NAMALWA (cell line): ENCODE measurements at places on chromosomes 1 and 21.

- no peak for DNase-seq
These were observed 29.6 kb downstream of the SLC19A1 start for GRCh38 chr21:45512626-45513002.

DNA sequence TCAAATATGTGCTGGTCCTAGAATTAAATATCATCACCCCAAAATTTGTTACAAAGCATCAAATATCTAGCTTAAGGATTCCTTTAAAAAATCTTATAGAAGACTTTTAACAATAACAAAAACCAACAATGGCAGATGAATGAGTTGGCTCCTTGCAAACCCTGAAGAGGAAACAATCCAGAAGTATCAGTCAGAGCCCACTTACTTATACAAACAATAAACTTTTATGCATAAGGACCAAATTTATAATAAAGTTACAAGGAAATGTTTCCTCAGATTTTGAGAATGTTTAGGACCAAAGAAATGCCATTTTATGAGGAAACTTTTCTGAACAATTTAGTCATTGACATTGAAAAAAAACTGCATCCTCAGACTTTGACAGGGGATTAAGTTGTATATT is 52.7 kb downstream of the LPAR3 start:
- DNase-seq = no peak

- no peak for DNase-seq
These were observed 16.1 kb upstream of the RBBP5 start for GRCh38 chr1:205137901-205138300.

- DNase-seq = no peak
These were observed 5.8 kb downstream of the PAFAH2 start for GRCh38 chr1:25991937-25992688.

GRCh38 chr1:85554630-85555327 is 25.8 kb upstream of the CCN1 start:
- DNase-seq = no peak

GRCh38 chr1:85054664-85055063 is 6.4 kb upstream of the MCOLN3 start:
- DNase-seq = no peak

DNA sequence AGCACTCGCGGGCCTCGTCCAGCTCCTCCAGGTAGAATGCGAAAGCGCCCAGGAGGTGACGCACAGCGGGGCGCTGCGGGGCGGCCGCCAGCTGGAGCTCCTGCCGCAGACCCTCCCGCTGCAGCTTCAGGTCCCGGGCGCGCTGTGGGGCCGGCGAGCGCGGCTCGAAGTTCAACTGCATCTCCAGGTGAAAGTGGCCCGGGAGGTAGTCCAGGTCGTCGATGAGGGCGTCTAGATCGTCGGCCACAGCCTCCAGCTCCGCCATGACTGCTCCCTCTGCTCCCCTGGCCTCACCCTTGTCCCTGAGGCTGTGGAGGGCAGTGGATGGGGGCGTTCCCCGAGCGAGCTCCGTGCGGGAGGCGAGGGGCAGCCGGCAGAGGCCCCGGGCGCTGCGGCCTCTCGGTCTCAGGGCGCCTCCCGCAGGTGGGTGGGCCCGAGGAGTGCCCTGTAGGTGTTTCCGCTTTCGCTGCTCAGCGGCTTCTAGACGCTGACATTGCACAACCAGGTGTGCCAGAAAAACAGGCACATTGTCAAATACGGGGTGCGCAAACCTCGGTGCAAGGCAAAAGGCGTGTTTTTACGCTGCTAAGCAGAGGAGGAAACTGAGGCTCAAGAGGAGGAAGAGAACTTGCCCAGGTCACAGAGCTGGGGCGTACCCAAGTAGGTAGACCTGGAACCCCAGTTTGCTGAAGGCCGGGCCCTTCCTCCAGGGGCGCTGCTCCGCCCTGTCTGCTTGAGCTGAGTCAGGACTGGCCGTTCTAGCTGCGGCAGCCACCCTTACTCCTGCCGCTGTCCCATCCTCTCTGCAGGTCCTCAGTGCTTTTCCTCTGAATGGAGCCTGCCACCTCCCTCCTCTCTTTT is at the start of gene TTC22:
TSS of gene TTC22 (minus strand) at position 425 of the 861 bp plus-strand sequence. CDS start at position 265, 160 bp downstream.
- peak; percentile 59 for DNase-seq

DNA sequence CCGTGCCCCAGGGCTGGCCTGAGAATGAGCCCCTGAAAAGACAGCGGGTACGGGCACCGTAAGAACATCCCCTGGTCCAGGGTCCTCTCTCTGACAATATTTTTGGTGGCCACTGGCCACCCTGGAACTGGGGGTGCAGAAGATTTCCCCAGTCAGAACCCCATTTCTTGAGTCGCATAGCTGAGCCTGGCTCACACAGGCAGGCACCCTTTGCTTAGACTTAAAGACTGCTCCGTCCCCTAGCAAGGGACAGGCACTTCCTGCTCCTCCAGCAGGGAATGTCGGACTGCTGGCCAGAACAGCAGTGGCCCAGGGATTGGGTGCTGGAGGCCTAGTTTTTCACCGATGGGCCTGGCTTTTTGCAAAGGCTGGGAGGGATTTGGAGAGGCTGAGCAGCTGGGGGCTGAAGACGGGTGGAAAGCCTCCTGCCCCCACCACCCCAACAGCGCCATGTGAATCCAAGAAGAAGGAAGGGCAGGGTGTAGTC is 4.3 kb downstream of the OLIG2 start:
- no peak for DNase-seq

DNA sequence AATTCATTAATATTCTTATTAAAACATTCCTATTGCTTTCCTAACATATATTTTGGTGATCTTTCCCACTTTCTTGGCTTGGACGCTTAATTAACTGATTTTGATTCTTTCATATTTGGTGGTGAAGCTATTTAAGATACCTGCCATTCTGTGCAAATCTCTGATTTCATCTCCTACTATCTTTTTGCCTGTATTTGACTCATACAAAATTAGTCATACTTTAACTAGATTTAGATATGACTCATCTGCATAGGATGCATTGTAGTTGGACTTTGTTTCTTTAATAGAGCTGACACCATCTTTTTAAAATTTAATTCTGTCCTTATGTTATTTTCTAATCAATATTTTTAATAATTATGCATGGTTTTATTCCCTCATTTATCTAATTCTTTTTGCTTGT is 93.8 kb upstream of the PLPPR4 start:
- no peak for DNase-seq

- DNase-seq = no peak
These were observed 21.3 kb downstream of the TMEM201 start for GRCh38 chr1:9609998-9610397.

DNA sequence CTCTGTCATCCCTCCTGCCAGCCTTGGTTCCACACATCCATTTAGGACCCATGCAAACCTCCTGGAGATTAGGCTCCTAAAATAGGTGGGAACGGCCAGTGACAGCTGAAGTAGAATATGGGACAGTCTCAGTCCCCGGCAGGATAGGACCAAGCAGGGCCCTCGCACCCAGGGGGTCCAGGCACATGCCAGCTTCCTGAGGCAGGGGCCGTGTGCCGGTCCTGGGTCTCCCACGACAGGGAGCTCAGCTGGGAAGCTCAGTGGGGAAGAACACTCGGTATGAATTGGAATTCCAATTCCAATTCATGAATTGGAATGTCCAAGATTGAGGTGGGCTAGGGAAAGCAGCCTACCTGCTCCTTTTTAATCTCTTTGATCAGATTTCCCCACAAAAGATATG is 9.8 kb downstream of the MUL1 start:
- DNase-seq = no peak

DNA sequence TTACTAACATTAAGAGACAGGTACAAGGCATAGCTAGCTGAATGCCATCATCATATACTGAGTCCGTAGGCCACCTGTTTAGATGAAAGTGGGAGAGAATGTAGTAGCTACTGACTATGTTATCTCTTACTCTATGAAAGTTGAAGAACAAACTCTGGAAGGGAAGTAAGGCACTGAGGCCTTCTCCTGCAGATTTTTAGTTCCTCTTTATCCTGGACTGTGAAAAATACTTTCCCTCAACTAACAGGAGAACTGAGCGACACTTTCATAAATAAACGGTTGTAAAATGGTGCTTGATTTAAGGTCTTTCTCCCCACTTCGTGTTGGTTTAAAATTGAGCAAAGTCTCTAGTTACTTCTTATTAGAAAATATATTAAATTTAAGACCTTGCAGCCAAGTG is 101.9 kb downstream of the FNBP1L start:
- DNase-seq = no peak

- DNase-seq = no peak
These were observed 53.9 kb downstream of the NR5A2 start for GRCh38 chr1:200081151-200081968.

- peak; percentile 59 for DNase-seq
These were observed 57.3 kb downstream of the NKAIN1 start for GRCh38 chr1:31182352-31182751.

GRCh38 chr1:18883636-18884418 is 18.5 kb downstream of the ALDH4A1 start:
- peak; percentile 71 for DNase-seq

DNA sequence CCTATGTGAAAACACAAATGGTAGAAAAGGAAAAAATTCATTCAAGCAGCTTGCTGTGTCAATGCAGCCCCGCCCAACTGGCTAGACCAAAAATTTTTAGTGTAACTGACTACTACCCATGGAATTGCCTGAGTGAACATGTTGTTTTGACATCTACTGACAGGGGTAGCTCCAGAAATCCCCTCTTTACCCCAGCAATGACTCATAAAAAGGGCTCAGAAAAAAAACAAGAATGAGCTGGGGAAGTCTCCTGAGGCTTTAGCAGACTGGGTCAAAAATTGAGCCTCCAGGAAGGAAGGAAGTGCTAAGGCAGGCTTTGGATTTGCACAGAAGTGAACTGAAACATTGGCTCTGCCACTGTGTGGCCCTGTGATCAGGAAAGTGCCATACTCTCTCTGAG is 24.4 kb upstream of the FGGY start:
- peak; percentile 9 for DNase-seq

DNA sequence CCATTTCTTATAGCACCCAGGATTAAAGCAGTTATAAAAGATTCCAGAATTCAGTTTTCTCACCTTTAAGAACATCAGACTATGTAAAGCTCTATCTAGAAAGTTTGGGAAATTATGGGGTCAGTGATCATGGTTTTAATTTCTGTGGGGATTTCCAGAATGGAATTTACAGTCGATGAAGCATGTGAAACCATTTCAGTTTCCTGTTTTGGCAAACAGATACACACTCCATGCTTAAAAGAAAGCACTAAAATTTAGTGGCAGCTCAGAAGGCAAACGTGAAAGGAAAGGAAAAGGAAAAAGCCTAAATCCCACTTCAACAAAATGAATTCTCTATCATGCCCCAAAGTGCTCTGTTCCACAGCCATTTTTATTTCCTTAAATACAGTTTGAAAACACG is 60.4 kb downstream of the FYB2 start:
- no peak for DNase-seq

DNA sequence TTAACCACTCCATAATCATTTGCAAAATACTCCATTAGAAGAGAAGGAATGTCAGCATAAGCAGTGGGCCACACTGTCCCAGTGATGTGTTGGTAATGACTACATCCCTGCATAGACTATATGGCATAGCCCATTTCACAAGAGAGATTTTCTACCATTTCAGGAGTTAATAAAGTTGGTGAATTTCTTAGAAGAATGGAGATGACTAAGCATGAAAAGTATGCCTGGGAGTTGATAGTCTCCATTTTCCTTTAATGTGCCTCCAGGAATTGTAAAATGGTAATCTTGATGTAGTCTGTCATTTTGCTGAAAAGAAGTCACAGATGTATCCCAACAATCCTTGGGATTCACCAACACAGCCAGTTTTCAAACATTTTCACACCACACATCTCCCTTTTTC is 608.8 kb upstream of the CHRM3 start:
- no peak for DNase-seq

DNA sequence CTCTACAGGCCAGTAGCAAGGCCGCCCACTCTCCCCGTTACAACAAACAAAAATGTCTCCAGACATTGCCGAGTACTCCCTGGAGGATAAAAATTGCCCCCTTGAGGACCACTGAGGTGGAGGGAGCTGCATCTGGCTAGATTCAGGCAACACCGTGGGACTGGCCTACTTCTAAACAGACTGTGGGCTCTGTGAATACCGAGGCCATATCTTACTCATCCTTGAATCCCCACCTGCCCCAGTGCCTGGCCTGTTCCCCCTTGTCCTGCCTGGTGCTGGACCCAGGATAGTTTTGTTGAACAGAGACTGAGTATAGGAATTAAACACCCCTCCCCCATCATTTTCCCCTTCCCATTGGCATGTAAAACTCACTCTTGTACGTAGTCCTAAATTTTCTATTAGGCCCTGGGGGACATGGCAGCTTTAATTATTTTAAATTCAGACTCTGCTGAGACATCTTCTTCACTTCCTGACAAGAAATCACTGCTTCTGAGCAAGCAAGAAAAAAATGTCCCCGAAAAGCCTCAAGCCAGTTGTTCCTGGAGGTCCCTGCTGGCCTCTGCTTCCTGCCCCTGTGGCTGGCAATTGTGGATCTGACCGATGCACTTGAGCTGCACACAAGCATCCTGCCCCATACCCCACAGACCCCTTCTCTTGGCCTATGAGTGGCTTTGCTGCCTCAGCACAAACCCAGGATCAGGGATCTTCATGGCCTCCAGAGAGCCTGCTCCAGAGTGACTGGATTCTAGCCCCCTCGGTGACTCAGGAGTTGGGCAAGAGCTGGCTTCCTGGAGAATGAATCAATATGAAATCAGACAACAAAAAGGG is 111.0 kb downstream of the ACTL8 start:
- DNase-seq = no peak

GRCh38 chr1:219788091-219788490 is 140.3 kb downstream of the SLC30A10 start:
- no peak for DNase-seq

DNA sequence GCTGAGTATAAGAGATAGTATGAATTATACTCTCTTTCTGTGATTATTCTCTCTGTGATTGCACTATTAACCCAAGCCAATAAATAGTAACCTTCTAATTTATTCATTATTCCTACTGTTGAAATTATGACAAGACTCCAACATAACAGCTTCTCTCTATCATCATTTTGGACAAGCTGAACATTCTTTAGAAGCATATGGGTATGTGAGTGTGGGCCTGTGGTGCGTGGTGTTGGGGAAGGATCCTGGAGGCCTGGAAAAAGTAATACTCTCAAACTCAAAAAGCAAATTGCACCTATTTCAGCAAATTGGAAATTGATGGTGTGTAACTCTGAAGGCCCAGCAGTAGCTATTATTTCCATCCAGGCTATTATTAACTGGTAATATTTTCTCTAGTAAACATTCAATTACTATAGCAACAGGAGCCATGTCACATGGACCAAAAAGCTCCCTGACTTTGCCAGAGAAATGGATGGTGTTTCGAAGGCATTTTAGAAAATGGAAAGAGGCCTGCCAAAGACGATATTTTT is 502.8 kb downstream of the LTN1 start:
- DNase-seq = no peak

GRCh38 chr21:45988366-45989347 is 7.1 kb downstream of the COL6A1 start:
- DNase-seq = no peak
